NCI-H1048 (cell line): ENCODE measurements at places on chromosomes 11 and 22.

- no peak for DNase-seq
Observed at GRCh38 chr22:39457556-39458443, 988 bp downstream of the MGAT3 start.

DNA sequence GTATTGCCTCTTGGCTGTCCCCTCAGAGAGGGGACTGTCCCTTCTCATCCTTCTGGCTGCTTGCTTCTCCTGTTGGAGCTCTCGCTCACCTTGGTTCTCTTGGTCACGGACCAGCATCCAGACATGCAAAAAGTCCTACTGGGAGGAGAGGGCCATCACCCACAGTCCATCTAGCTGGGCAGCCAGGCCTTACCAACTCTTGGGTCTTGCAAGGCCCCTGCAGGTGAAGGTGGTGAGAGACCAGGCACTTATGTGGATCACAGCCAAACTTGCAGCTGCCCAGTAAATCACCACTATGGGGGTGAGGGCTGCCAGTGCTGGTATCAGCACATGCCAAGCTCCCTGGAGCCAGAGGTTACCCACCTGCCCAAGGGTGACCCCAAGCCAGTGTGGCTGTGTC is 36.3 kb downstream of the KCNQ1OT1 start:
- no peak for DNase-seq

- no peak for DNase-seq
Observed at GRCh38 chr11:116427903-116428637, 344.7 kb downstream of the BUD13 start.

DNA sequence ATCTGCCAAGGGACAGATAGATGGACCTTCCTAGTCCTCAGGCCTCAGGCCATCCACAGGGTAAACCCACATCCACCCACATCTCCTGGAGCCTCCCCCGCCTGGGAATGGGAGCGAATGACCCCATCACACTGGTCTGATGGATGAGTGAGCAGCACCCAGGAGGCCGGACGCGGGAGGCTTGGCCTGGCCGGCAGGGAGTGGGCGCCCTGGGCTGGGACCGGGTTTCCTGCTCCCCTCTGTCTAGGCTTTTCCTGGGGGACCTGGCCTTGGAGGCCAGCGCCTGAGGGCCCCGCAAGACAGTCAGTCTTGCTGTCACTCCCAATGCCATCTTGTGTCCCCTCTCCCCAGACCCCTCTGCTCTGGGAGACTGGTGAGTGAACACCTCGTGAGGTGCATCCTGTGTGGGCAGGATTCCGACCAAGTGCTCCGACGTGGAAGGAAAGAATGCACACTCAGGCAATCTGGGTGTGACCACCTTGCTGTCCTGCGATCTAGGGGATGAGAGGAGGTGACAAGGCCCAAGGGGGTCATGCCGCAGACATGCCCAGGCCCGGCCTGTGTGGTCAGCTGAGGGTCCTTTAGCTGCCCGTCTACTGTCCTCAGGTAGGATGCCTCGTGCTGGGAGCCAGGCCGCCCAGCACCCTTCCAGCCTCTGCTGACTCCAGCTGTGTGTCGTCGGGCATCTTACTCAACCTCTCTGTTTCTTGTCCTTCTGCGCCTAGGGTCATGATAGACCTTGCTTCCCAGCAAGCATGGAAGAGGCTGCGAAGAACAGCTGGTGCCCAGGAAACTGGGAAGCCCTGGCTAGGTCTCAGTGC is 26.5 kb upstream of the WNT7B start:
- no peak for DNase-seq

- DNase-seq: no peak
Observed at GRCh38 chr11:130671801-130672700, 223.6 kb downstream of the ADAMTS15 start.

GRCh38 chr11:35923452-35923851 is 20.4 kb upstream of the LDLRAD3 start:
- DNase-seq: no peak

DNA sequence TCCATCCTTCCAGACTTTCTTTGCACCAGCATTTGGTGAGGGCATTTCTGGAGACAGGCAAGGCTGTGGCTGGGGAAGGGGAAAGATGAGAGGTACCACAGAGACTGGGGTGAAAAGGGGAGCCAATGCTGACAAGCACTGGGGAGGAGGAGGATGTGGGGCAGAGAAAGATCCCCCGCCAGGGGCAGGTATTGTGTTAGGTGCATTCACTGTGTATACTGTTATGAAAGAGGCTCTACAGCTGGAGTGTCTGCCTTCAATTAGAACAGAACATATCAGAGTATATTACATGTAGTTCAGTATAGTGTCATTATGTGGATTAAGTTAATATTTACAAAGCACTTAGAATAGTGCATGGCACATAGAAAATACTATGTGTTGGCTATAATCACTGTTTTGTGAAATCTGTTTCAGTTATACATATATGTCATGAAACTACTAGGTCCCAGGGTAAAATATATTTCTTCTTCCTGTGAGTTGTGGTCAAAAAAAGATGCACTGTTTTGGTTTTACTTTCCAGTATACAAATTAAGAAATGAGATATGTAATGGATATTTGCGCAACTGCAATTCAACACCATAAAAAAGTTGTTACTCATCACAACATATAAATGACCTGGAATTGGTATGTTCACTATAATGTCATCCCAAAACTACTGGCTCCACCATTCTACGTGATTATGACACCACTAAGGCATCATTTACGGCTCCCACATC is 8.4 kb downstream of the MSANTD2 start:
- DNase-seq: no peak

DNA sequence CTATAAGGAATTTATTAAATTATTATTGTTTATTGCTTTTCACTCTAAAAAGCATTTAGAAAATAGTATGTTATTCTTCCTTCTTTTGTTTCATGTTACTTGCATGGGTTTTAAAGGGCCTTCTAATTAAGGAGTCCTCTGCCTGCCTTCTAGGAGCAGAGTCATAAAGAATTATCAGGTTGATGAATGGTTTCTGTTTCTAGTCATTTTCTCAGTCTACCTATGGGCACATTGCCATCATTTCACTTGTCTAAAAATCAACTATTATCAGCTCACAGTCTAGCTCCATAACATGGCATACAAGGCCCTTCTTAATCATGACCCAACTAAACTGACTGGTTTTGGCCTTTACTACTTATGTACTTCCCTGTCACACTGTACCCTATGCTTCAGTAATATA is 16.2 kb downstream of the DYNC2H1 start:
- no peak for DNase-seq

GRCh38 chr11:80719292-80719646 is 1278.4 kb upstream of the TENM4 start:
- no peak for DNase-seq

GRCh38 chr11:95153857-95154246 is 64.2 kb downstream of the ENDOD1 start:
- DNase-seq: no peak

GRCh38 chr11:78040691-78041379 is 17.8 kb upstream of the KCTD14 start:
- DNase-seq: no peak

GRCh38 chr11:1353383-1354124 is 36.2 kb upstream of the BRSK2 start:
- no peak for DNase-seq

DNA sequence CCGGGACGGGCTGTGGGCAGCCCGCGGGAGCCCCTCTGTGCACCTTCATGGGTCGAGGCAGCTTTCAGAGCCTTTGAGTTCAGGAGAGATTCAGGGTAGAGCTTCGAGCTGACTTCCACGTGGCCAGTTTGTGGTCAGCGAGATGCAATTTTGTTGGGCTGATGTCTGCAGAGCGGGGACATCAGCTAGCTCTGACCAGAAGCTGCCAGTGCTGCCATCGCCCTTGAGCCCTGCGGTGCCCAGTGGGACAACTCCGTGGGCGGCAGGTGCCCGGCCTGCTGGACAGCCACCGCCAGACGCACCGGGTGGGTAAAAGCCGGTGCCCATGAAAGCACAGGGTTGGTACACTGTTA is 719 bp downstream of the TALDO1 start:
- no peak for DNase-seq

GRCh38 chr11:60950024-60950423 is 2.0 kb downstream of the SLC15A3 start:
- DNase-seq: no peak

DNA sequence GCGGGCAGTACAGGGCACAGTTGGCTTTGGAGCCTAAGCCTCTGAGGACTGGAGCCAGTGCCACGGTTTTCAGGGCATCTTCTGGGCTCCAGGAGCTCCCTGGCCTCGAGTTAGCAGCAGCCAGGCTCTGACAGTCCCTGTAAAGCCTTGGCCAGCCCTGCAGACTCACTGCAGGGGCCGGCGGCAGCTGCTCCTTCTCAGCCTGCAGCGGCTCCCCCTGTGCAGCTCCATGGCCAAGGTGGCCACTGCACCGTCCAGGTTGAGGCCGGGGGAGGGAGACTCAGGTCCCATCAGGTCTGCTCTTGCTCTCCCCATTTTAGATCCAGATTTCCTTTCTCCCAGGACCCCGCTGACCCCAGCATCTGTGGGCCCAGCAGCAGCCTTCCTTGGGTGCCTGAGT is 1461.1 kb downstream of the BRD1 start:
- DNase-seq: no peak

GRCh38 chr22:24593836-24594568 is 1.1 kb upstream of the LRRC75B start:
- no peak for DNase-seq

DNA sequence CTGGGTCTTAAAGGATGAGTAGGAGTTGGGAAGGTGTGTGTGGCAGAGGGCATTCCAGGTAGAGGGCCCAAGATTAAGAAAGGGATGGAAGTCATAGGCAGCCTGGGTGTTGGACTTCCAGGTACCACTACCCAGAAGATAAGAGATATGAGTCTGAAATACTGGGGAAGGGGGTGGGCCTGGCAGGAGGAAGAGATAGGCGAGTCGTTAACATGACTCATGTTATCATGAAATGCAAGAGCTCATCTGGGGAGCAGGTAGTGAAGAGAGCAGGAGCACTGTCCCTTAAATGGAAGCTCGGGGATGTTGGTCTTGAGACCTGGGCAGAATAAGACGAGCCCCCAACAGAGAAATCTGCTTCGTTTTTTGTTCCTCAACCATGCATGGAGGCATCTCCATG is 10.2 kb downstream of the ZC3H7B start:
- no peak for DNase-seq

DNA sequence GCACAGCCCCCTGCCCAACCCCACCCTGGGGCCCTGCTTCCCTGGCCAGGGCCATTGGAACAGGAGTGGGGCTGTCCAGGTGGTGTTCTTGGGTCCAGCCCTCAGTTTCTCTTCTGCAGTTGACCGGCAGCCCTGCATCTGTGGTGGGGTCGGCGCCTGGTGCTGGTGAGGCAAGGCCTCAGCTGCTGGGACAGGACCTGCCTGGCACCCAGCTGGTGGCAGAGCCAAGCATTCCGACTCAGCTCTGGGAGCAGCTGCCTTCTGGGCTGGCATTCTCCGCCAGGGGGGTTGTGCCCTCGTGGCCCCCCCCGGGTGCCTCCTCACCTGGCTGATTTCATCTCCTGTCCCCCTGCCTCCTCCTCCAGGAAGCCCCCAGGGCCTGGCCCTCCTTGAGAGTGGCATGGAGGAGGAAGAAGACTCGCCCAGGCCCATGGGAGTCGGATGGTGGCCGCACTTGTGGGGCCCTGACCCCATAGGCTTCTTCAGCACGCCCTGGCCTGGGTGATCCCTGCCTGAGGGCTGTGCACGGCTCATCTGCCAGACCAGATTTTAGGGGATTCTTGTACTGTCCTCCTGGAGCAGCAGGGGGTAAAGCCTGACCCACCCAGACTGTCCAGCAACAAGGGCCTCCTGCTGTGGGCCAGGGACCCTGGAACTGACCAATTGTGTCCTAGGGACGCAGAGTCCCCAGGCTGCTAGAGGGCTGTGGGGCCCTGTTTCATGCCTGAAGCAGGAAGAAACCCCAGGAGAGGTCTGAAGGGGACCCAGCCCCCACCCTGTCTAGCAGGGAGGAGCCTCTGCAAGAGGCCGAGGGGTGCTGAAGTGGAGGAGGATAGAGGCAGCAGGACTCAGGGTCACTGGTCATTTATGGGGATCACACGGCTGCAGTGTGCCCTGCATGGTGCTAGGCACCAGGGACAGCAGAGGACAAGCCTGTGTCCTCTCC is 11.6 kb downstream of the CD81 start:
- DNase-seq: no peak

GRCh38 chr22:42066126-42066761 is 4.4 kb downstream of the NAGA start:
- no peak for DNase-seq
